ENCODE measurements at places on chromosomes 1 and 21. TPM values are rescaled to one million over a fixed set of nuclear protein-coding genes. Genes with fewer than 3 reads are reported as not detected.

DNA sequence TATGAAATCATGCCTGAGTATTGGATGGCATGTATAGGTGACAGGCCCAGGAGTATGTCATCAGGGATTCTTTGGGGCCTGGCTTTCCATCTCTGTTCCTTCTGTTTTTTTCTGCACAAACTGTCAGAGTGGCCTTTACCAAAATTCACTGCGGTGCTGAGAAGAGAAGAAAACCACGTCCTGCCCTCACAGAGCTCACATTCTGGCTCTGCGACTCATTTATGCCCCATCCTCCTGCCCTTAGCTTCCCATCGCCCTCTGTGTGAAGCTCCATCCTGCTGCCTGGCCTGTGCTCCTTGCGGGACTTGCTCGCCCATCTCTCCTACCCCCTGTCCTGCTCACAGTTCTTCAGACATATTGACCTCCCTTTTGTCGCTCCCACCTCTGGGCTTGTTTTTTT lies 73.4 kb downstream of the HUNK start:
- no peak for DNase-seq

- no peak for DNase-seq
Measured at GRCh38 chr1:78411707-78412106, 79.1 kb upstream of the PTGFR start.

DNA sequence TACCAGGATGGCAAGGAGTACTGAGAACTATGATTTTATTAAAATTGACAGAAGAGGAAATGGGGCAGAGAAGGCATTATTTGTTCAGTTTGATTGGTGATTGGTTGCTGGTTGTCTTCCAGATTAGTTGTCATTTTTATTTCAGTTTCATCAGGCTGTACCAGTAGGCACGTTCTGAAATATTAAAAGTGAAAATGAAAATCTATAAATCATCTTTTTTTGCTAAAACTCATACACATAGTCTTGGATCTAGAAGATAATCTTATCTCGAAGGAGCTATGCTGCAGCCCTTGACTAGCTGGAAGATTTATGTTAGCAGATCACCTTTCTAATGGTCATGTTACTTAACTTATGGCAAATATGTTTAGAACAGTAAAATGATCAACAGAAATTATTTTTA lies 29.0 kb downstream of the NEK7 start:
- DNase-seq, result no peak

GRCh38 chr1:201602413-201603265 lies 63.7 kb downstream of the NAV1 start:
- DNase-seq, result no peak

The ACTN2 gene
- 9.1 TPM for total RNA-seq

The REN gene
- not detected for total RNA-seq

The TIAM1 gene
- total RNA-seq, result 5.4 TPM

The RIPPLY3 gene
- not detected for total RNA-seq

Measured in esophagus muscularis mucosa (tissue), 4 donors.